Ecto neural progenitor cell (in vitro differentiated cells): ENCODE measurements at places on chromosomes 2 and 18.

DNA sequence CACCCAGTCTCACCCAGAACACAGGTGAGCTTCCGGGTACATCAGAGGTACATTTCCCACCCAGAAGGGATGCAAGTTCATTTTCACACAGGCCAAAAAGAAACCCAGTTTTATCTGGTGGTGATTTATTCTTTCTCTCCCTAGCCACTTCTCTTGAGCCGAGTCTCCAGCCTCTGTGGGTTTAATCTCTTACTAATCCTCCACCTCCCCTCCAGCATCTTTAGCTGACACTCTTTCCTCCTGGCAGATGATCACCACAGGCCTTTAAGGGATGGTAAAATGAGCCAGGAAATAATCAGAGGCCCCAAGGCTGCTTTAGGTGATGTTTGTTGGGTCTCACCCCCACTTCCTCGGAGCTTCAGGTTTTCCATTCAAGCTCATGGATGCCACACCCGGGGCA, 145.7 kb upstream of the DLX2 start:
- DNase-seq = no peak

DNA sequence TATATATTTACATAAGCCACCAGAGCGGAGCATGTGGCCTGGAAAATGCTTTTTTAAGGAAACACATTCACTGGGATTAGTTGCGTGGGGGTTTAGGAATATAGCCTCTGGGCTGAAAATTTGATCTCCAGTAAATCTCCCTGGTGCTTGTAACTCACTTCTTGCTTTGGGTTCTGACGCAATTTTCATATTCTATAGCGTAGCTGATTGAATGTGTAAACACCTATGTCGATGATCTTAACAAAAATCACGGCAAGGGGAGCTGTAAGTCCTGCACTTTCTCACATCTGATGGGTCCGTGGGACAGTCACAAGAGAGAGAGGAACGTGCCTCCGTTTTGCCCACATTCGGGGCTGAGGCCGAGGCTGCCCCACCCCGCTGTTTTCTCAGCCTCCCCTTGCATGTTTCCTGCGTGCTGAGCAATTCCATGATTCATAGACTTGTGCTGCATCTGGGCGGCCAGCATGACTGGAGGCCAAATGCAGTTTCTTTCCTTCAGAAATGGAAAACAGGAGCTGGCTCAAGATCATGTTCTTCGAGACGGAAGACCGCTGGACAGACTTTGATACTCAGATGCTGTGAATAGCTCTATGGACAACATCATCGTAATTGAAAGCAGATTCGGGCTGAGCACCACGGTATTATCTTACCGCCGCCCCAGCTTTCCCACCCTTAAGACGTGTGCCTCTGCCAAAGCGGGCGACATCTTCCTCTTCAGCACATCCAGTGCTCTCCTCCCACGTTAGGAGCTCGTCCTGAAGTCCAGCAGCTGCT, 109.2 kb downstream of the TMEM18 start:
- no peak for DNase-seq

- DNase-seq = no peak
Measured at GRCh38 chr2:234863043-234863934, 88.5 kb upstream of the SH3BP4 start.

DNA sequence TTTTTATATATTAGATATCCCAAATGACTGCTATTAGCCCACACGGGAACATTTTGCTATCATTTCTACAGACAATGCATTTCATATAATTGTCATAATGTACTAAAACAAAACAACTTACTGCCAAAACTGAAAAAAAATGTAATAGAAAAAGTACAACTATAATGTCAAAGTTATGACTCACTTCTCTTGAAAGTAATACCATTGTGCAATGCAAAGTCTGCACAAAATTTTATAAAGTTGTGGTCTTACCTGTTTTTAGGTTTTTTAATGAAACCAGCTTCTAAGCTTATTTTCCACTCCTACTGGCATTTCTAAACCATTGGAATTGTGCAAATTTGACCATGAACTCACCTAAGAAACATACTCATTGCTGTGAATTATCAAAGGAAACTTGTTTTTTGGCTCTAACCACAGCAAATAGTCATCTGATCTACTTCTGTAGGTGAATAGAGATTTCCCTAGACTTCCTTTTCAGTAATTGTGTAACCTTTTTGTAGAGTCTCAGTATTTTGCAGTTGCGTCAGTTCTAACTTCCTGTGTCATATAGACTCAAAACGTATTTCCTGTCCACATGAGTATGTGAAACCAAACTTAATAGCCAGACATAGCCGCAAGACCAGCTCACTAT, 31.9 kb upstream of the TFPI start:
- no peak for DNase-seq

DNA sequence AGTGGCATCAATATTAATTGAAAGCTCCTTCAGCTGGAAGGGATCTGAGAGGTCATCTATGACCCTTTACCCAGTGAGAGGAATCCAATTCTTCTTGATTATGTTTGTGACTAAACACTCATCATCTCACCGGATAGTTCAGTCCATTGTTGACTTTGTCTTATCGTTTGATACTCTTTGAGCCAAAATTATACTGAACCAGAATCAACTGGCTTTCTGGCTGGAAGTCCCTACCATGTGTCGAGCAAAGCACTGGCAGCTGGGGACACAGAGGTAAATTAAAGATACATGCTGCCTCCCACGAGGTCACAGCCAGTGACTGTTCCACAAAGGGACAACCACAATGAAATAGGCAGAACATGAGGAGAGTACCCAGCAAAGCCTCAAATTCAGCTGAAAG, 91.4 kb upstream of the FHL2 start:
- no peak for DNase-seq

DNA sequence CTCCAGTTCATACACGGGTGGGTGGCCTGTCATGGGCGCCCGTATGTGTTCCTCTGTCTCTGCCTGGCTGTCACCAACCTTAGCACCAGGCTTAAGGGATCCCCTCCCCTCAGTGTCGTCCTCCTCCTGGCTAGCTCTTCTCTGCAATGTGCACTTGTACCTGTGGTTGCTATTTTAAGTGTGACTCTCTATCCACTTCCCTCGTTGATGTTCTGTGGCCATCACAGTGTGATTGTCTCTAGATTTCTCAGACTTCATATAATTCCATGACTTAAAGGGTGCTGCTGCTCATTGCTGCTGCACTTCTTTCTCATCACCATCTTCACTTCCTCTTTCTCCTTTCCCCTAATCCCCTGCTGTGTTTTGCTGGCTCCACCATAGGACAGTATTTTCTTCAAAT, 143.4 kb downstream of the EML6 start:
- DNase-seq = no peak

- no peak for DNase-seq
Measured at GRCh38 chr18:66342577-66342976, 261.3 kb downstream of the CDH19 start.

- no peak for DNase-seq
Measured at GRCh38 chr2:135095591-135095990, 43.5 kb downstream of the RAB3GAP1 start.

DNA sequence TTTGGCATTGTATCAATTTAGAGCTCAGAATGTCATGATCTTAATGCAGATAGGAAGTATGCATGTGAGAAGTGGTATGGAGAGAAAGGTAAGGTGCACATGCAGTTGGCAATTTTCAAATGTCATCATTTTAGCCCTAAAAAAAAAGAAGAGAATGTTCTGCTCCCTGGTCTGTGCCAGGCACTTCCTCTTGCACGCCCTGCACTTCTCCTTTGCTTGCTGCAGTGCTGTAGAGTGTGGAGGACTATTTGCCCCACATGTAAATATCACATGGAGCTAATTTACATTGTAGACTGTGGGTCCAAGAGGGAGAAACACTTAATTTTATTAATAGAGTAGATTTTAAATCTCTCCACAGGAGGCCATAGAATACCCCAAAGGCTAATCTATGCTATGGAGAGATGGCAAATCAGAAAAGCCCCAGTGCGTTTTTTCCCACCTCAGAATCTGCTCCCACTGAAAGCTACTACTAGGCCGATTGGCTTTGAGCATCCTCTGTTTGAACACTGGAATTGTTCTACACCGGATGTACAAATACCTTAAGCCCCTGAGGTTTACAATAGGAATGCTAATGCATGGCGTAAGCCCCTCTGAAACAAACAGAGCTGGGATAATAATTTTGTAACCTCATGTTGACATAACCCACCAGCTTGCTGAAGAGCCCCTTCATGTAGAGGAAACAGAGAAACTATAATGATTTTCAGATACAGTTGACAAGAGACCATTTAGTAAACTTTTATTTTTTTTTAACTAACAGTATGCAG, 137.2 kb upstream of the KLHL14 start:
- no peak for DNase-seq

DNA sequence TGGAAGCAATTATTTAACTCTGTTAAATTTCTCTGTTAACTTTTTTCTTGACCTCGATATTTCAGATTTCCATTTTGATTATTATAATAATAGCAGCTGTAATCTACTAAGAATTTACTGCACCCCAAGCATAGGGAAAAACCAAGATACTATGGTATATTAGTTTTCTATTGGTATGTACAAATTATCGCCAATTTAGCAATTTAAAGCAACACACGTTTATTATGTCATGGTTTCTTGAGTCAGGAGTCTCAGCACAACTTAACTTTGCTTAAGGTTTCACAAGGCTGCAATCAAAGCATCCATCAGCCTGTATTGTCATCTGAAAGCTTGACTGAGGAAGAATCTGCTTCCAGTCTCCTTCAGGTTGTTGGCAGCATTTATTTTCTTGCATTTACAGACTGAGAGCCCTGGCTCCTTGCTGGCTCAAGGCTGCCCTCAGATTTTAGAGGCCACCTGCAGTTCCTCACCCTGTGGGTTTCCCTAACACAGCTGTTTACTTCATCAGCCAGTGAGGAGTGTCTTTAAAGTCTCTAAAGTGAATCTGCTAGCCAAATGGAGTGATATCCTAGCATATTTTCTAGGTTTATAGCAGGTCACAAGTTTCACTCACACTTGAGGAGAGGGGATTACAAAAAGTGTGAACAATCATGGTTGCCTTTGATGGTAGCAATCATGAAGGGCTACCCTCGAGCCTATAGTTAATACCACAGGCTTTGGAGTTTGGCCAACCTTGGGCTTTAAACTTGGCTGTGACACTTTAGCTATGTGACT, 4.4 kb upstream of the VPS54 start:
- DNase-seq = no peak

- DNase-seq = no peak
Measured at GRCh38 chr2:9053534-9053931, 50.0 kb upstream of the MBOAT2 start.

GRCh38 chr2:118089139-118089800, 999 bp downstream of the INSIG2 start:
- DNase-seq = peak; percentile 48

DNA sequence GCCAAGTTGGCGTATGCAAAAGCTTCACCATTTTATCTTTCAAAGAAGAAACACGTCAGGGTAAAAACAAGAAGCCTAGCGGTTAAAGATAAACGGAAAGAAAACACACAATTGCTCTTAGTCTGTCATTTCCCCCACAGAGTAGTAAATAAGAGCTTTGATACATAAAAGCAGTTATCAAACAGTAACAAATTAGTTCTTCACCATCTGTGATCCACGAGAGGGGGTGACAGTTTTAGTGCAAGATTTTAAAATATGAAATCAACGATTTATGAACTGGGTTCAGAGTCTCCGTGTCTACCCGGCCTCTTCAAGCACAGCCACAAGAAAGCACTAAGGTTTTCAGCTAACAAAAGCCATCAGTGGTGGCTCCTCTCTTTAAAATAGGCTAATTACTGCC, 703.9 kb upstream of the ID2 start:
- no peak for DNase-seq

DNA sequence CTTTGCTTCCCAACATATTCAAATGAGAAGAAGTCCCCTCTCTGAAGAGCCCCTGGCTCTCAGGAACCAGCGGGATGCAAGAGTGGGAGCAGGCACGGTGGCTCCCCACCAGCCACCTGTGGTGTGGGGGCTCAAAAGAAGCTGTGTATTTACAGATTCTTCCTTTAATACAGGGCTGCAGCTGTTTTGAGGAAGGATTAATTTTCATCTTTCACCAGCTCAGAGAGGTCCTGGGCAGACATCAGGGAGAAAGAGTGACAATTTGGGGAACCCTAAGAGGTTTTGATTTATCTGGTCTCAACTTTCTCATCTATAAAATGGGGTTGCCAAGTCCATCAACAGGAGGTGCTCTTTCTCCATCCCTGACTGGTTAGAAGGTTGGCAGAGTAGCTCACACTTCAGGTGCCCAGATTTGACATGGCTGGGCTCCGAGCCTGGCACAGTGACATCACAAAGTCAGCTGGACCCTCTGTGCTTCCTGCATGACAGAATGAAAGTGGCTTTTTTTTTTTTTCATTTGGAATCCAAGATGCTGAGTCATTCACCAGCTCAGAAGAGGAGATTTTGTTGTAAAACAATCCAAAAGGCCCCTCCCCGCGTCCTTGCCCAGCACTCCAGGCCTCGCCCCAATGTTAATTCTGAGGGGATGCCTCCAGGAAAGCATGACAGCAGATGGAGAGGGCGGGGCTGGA, 15.5 kb upstream of the SIX2 start:
- DNase-seq = no peak

DNA sequence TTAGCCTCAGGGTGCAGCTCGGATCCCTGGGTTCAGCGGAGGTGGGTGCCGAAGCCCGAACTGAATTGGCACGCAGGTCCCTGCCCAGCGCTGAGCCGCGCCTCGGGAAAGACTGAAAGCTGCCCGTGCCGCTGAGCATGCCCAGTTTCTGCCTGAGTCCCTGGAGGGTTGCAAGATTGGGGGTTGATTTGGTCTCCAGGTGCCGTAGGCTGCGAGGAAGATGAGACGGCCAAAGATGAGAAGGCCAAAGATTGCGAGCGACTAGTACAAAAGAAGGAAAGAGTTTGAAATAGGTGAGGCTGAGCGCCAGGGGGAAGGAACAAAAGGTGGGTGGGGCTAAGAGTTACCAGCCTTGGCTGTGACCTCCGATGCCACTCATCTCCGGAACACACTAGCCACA, 852 bp upstream of the KCNH7 start:
- DNase-seq = no peak

GRCh38 chr2:53127061-53127650, 640.4 kb upstream of the CHAC2 start:
- no peak for DNase-seq

GRCh38 chr18:8989855-8990254, 112.6 kb upstream of the NDUFV2 start:
- no peak for DNase-seq

DNA sequence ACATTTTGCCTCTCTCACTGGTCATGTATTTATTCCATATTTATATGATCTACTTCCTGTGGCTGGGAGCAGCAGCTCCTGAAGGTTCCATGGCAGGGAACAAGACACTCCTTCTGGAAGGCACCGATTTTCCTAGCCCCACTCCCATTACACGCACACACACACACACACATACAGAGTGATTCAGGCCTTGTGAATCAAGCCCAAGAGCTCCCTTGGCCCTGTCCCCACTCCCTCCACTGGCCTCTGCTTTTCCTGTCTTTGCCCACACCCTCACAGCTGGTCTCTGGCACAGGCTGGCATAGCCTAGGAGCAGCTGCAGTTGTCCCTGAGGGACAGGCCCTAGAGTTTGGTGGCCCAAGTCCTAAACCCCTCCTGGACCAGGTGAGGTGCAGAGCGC, 201.7 kb downstream of the NAPG start:
- no peak for DNase-seq

- DNase-seq = no peak
Measured at GRCh38 chr18:47321815-47322214, 70.4 kb upstream of the SKOR2 start.

- DNase-seq = no peak
Measured at GRCh38 chr2:201559067-201559710, 84.1 kb downstream of the TMEM237 start.

GRCh38 chr2:44430342-44430741, 68.6 kb downstream of the CAMKMT start:
- no peak for DNase-seq

GRCh38 chr2:13113002-13113401, 396.3 kb downstream of the TRIB2 start:
- DNase-seq = no peak
